ENCODE measurements at places on chromosomes 7 and 10.

GRCh38 chr10:90884431-90884830 is 12.7 kb downstream of the RPP30 start:
- no peak for DNase-seq

DNA sequence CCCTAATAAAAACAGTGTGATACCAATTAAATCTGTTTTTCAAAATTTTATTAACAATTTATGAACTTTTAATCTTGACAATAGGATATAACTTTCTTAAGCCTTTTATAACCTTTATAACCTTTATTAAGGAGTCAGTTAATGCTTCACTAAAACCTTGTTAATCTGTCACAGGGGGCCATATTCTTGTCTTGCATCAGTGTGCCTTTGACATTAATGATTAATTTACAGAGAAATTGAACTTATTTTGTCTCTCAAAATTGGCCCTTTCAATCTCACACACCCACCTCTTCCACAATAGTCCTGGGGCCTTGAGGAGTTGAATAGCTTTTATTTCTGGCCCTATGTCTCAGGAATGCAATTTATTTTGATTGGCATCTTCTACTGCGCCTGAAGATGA is 68.5 kb downstream of the AKR1C4 start:
- no peak for DNase-seq

GRCh38 chr10:27481486-27481885 is 22.6 kb upstream of the RAB18 start:
- no peak for DNase-seq

DNA sequence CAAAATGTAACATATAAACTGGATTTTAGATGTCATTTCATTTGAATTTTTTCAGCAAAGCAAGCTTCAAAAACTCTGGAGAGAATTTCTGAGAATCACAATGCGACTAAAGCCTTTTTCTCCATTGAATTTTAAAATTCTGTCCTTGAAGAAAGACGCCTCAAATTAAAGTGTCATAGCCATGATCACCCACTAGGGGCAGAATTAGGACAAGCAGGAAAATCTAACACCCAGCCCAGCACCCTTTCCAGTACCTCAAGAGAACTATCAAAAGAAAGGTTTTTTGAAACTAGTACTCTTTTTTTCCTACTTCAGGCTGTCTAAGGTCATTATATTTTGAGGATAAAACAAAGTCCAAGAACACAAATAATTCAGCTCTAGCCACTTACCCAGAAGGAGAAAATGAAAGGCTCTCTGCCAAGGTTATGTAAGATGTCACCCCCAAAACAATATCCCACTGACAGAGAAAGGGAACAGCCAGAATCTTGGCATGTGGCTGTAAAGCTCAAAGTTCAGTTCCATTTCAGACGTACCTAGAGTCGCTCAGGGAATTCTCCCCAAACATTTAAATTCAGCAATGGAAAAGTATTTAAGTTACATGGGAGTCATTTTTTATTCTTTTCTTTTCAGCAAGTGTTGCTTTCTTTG is 299.4 kb downstream of the SNX13 start:
- DNase-seq, result no peak

- DNase-seq, result no peak
These were observed 3.5 kb upstream of the AKR1B1 start for GRCh38 chr7:134462337-134462925.

GRCh38 chr10:29142516-29143314 is 146.2 kb upstream of the LYZL1 start:
- DNase-seq, result peak; percentile 86

DNA sequence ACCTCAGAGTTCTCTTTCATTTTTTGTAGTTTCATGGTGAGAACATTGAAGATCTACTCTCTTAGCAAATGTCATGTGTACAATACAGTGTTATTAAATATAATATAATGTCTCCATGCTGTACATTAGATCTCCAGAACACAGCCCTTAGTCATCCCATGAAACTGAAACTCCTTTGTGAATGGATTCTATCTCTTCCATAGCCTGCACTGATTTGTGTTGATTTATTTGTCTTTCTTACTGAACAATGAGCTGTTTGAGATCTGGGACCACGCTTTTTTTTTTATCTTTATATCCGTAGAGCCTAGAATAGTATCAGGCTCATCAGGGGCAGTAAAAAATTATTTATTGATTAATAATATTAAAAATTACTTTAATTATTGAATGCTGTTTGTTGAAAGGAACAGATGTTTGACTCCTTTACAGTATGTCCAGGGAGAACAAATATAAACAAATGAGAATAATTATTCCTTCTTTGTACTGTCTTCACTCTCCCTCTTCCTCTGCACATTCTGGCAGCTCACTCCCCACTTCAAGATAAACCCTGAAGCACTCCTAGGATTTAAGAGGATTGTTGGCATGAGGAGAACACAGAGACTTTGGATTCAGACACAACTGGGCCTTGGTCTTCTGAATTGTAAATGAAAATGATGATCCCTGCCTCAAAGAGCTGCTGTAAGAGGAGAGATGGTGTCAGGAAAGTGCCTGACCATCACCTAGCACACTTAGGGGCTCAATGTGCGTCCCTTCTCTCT is 81.6 kb upstream of the MSRB2 start:
- DNase-seq, result no peak

DNA sequence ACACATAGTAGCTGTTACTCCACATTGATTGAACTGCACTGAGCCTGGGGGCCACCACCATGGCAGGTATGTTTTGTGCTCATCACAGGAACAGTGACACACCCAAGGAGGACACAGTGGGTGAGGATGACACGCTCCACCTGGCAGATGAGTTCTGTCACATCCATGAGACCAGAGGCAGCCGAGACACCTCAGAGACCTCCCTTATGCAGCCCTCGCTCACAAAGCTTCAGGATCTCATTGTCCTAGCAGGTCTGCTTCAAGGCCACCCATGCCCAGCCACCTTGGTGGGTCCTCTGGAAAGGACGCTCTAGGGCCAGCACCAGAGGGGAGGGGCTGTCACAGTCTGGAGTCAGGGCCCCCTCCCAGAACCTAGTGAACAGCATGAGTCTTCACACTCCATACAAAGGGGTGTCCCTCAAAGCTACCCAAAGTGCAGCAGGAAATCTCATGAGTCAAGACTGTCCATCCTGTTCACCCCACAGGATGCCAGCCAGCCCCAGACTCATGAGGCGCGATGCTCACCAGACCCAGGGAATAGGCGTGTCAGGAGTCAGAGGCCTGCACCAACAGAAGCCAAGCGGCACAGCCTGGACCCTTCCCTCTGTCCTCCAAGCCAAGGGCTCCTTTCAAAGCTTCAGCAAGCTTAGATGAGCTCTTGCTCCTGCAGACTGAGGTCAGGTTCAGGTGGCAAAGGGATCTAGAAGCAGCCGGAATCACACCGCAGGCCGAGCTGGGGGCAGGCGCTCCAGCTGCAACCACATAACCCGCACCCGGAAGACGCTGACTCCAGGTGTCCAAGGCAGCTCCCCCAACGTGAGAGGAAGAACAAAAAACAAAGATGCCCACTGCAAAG is 9.6 kb downstream of the FAM53B start:
- peak; percentile 18 for DNase-seq

- no peak for DNase-seq
These were observed 59.6 kb upstream of the ZNF33B start for GRCh38 chr10:42697926-42698325.

- DNase-seq, result no peak
These were observed 48.4 kb downstream of the TBC1D12 start for GRCh38 chr10:94450782-94451181.

- peak; percentile 77 for DNase-seq
These were observed at the start of gene SGMS1 for GRCh38 chr10:50623663-50624412. TSS of gene SGMS1 (minus strand) at chr10:50623956. CDS start at chr10:50344114, 279,842 bp downstream.

DNA sequence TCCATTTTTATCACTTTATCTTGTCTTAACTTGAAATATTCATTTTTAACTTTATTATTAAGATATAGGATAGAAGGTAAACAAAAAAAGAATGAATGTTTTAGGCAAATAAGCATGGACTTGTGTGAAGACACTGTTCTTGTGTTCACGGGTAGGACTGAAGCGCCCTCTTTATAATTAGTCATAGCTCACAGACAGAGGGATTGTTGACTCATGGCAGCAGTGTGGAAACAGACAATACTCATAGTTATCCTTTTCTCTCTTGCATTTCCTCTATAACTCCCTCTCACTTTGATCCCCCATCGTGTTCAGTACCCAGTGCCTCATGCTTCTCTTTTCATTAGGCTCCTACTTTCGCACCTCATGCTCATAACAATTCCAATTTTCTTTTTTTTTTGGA is 731.8 kb downstream of the PHTF2 start:
- DNase-seq, result no peak

- DNase-seq, result peak; percentile 18
These were observed 41.7 kb downstream of the RASGEF1A start for GRCh38 chr10:43225004-43225786.

DNA sequence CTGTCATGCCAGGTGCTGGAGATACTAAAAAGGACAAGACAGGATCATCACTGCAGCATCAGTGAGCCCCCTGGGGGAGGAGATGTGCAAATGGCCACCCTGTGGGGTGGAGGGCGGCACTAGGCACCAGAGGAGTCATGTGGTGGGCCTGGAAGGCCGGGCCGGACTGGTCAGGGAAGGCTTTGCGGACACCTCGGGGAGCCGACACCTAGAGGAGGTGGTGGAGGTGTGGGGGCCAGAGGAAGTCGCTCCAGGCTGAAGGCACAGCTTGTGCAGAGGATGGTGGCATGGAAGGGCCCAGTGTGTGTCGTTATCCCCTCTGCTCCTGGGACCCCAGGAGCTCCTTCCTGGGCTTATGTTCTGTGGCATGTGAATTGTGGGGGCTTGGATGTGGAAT is 437.7 kb downstream of the RPS24 start:
- peak; percentile 10 for DNase-seq

GRCh38 chr10:88783724-88784123 is 18.8 kb upstream of the LIPM start:
- DNase-seq, result no peak

- no peak for DNase-seq
These were observed 49.6 kb upstream of the PDGFA start for GRCh38 chr7:569071-569855.

DNA sequence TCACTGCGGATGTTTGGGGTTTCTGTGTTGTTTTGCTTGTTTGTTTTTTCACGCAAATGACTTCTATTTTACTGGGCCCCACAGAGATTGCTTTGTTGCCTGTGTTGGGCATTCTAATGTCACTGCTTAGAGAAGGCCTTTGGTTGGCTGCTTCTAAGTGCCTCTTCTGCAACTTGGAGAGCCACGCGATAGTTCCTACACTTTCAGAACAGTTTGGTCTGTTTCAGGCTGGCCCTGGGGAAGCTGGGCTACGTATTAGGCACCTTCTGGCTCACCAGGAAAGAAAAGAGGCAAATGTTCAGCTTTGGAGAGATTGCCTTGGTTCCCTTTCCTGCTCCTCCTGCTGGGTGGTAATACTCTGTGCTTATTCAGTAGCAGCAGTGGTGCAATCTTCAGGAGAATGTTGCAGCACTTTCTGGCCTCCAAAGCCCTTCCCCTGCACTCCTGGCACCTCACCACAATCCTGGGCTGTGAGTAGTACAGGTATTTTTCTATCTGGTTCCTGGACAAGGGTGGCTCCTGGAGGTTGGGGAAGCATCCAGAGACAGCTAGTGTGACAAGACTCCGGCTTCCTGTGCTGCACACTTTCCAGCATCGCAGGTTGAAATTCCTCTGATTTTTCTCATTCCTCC is 1.2 kb downstream of the ANTXRL start:
- DNase-seq, result no peak

GRCh38 chr7:17152721-17153120 is 145.7 kb upstream of the AHR start:
- no peak for DNase-seq

DNA sequence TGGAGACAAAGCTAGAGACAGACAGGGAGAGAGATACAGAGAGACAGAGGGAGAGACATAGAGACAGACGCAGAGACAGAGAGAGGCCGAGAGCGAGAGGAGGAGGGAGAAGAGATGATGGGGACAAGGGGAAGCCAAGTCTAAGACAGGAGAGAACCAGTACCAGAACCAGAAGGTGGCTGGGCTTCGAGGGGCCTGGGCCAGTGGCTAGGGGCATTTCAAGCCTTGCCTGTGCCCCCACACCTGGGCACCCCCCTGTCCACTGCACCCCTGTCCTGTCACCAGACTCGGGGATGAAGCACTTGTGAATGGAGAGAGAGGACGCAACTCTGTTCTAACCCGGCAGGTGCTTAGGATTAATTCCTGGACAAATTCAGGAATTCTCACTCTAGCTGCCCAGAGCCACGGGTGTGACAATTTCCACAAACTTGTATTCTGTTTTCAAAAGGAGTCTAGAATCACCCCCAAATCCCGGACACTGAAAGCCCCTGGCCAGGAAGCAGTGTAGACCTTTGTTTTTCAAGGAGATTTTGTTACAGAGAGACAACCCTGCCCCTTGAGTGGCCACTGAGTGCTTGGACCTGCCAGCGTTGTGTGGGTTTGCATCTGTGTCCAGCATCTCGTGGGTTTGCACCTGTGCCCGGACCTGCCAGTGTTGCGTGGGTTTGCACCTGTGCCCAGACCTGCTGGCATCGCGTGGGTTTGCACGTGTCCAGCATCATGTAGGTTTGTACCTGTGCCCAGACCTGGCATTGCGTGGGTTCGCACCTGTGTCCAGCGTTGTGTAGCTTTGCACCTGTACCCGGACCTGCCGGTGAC is 157.3 kb downstream of the WDR37 start:
- peak; percentile 18 for DNase-seq

- DNase-seq, result no peak
These were observed 302.6 kb downstream of the KLF6 start for GRCh38 chr10:3482200-3482993.

DNA sequence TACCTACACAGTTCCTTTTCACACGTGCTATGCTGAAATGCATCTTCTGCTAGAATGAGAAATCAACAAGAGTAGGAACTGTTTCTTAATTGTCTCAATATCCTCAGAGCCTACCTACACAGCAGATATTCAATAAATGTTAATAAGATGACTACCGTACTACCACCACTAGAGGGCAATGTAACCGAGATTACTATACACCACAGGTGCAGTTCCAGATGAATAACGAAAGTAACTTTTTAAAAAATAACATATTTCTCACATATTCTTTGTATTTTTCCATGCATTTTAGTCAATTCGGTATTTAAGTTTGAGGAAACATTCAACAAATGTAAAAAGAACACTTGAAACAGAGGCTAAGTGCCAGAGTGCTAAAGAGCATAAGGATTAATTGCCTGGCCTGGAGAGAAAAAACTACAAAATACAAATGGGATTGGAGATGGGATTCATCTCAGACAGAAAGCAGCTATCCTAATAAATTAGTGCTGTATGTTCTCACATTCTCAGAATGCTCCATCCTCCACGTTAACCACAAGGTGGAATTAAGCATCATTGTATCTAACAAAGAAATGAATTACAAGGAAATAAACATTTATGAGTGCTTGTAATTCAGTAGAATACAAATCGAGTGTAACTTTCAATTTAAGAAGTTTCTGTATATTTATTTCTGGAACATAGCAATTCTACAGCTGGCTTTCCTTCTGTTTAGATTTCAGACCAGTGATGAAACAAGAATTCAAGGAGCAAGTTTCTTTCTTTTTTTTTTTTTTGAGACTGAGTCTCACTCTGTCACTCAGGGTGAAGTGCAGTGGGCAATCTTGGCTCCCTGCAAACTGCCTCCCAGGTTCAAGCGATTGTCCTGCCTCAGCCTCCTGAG is 20.3 kb upstream of the HECTD2 start:
- no peak for DNase-seq

GRCh38 chr7:136523571-136523970 is 344.9 kb upstream of the CHRM2 start:
- no peak for DNase-seq

GRCh38 chr7:107891636-107892366 is 818 bp downstream of the DLD start:
- DNase-seq, result no peak
